ENCODE measurements at places on chromosomes 2 and 18.

- no peaks in the 10 kb centered on the region for H3K36me3 ChIP-seq
- no peak overlapping the region for H3K27ac ChIP-seq
- H3K4me3 ChIP-seq: no peak overlapping the region
- H3K4me1 ChIP-seq: peaks cover 3% of the 10 kb centered on the region
These were observed 99.2 kb downstream of the SESTD1 start for GRCh38 chr2:179165356-179166000.

- H3K36me3 ChIP-seq: no peaks in the 10 kb centered on the region
- 0 out of 2 replicates have a peak overlapping the region, but pooled peaks have one; percentile 31 for H3K27ac ChIP-seq
- DNase-seq: no peak
- H3K4me3 ChIP-seq: peak overlapping the region; percentile 75
These were observed 205 bp downstream of the TET3 start for GRCh38 chr2:73984922-73985307.

- DNase-seq: no peak
- H3K27ac ChIP-seq: no peak overlapping the region
- no peaks in the 10 kb centered on the region for H3K4me1 ChIP-seq
- H3K4me3 ChIP-seq: no peak overlapping the region
- H3K36me3 ChIP-seq: no peaks in the 10 kb centered on the region
These were observed 181.9 kb downstream of the MREG start for GRCh38 chr2:215831296-215831913.

DNA sequence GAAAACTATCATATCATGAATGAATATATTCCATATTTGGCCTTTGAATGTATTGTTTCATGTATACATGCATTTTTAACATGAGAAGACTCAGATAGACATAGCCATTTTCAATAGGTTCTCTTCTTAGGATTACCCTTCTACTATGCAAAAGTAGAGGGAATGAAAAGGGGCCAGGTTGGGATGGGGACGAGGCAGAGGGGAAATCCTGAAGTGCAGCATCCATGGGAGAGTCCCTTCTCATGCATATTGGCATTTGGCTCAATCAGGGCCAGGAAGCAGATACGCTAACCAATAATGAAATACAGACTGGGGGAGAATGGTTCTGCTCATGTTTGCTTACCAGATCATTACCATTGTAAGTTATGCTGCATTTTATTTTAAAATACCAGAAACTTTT lies 475.8 kb downstream of the STK39 start:
- H3K4me3 ChIP-seq: no peak overlapping the region
- DNase-seq: no peak
- no peaks in the 10 kb centered on the region for H3K27me3 ChIP-seq
- H3K36me3 ChIP-seq: no peaks in the 10 kb centered on the region
- no peak overlapping the region for H3K27ac ChIP-seq
- H3K4me1 ChIP-seq: no peaks in the 10 kb centered on the region

- H3K27me3 ChIP-seq: peaks cover 100% of the 10 kb centered on the region
- H3K4me3 ChIP-seq: no peak overlapping the region
- H3K27ac ChIP-seq: no peak overlapping the region
These were observed 9.7 kb upstream of the SKOR2 start for GRCh38 chr18:47260924-47261701.

- no peak for DNase-seq
- H3K36me3 ChIP-seq: no peaks in the 10 kb centered on the region
- H3K4me3 ChIP-seq: no peak overlapping the region
- no peaks in the 10 kb centered on the region for H3K4me1 ChIP-seq
- H3K27ac ChIP-seq: no peak overlapping the region
- H3K27me3 ChIP-seq: no peaks in the 10 kb centered on the region
These were observed 821.8 kb downstream of the MBD2 start for GRCh38 chr18:53402670-53403069.

DNA sequence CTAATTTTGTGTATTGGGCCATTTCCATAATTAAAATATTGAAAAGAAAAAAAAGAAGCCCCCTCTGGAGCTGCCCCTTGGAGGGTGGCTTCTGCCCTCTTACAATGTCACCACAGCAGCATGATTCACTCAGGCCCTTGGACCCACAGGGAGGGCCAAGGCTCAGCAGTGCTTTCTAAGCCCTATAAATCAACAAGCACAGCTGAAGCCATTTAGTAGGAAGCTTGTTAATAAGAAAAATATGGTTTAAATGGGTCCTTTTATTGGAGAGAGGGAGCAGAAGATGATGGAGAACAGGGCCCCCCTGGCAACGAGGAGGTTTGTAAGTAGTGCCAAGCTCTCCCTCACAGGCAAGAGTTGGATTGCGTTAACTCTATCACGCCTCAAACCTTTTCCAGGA lies 107.6 kb upstream of the FZD7 start:
- no peak for DNase-seq
- no peak overlapping the region for H3K27ac ChIP-seq
- H3K27me3 ChIP-seq: no peaks in the 10 kb centered on the region
- no peak overlapping the region for H3K4me3 ChIP-seq
- peaks cover 5% of the 10 kb centered on the region for H3K4me1 ChIP-seq

GRCh38 chr2:62038975-62039771 lies 133.7 kb downstream of the COMMD1 start:
- no peaks in the 10 kb centered on the region for H3K4me1 ChIP-seq
- no peaks in the 10 kb centered on the region for H3K27me3 ChIP-seq
- H3K36me3 ChIP-seq: no peaks in the 10 kb centered on the region
- H3K27ac ChIP-seq: no peak overlapping the region
- no peak for DNase-seq
- H3K4me3 ChIP-seq: no peak overlapping the region

GRCh38 chr2:188600536-188601210 lies 309.0 kb downstream of the GULP1 start:
- peaks cover 3% of the 10 kb centered on the region for H3K4me1 ChIP-seq
- H3K4me3 ChIP-seq: no peak overlapping the region
- no peak overlapping the region for H3K27ac ChIP-seq
- DNase-seq: no peak

DNA sequence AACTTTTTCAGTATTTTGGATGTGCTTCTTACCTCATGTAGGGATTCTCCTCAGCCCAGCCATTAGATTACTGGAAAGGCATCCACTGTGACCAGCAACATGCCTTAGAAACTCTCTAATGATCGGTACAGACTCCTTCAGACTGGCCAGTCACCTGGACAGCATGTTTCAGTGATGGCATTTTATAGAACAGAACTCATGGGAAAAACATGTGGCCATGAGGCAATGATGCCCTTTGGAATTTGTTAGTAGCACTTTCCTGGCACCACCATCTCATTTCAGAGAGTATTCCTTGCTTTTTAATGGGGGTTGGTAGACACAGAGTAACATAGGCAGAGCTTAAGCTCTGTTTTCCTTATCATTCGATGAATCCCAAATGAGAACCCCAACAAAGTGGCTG lies 72.1 kb upstream of the FAM98A start:
- H3K27me3 ChIP-seq: no peaks in the 10 kb centered on the region
- no peaks in the 10 kb centered on the region for H3K4me1 ChIP-seq
- no peak for DNase-seq
- no peak overlapping the region for H3K27ac ChIP-seq
- no peak overlapping the region for H3K4me3 ChIP-seq

DNA sequence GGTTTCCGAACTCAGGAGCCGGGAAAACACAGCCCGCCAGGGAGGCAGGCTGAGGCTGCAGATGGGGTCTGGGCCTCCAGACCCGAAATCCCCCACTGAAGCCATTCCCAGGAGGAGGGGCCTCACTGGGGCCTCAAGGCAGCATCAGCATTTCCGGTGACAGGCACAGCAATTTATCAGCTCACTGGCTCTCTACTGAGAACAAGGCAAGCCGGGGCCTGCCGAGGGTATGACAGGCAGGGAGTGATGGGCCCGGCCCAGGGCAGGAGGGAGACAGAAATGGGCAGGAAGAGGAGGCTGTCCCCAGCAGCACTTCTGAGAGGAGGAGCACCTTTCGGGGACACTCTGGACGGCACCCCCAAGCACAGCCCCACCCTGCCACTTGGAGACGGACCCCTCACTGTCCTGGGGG lies 12.5 kb downstream of the SDC1 start:
- H3K4me1 ChIP-seq: no peaks in the 10 kb centered on the region
- no peaks in the 10 kb centered on the region for H3K36me3 ChIP-seq
- DNase-seq: no peak
- H3K4me3 ChIP-seq: no peak overlapping the region
- no peak overlapping the region for H3K27ac ChIP-seq

DNA sequence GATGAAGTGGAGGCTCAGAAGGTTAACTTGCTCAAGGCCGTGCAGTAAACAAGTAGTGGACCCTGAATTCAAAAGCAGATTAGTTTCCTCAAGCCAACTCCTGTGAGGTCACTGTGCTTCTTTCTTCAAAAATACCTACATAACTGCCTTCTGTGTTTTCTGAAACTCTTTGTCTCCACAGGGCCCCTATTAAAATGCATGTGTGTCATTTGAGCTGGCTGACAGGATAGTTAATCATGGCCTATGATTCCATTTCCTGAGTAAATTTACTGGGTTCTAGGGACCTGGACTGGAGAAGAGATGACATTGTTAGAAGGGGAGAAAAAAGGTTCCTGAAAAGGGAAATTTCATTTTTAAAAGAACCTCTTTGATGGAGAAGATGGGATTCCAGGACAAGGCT lies 12.9 kb upstream of the DTNA start:
- H3K27me3 ChIP-seq: no peaks in the 10 kb centered on the region
- H3K4me1 ChIP-seq: peaks cover 9% of the 10 kb centered on the region
- no peak overlapping the region for H3K27ac ChIP-seq
- H3K4me3 ChIP-seq: no peak overlapping the region
- H3K36me3 ChIP-seq: no peaks in the 10 kb centered on the region
- DNase-seq: no peak

- H3K27ac ChIP-seq: no peak overlapping the region
- H3K4me3 ChIP-seq: no peak overlapping the region
- H3K36me3 ChIP-seq: no peaks in the 10 kb centered on the region
- no peaks in the 10 kb centered on the region for H3K27me3 ChIP-seq
These were observed 118.4 kb upstream of the NOSTRIN start for GRCh38 chr2:168683996-168684395.

DNA sequence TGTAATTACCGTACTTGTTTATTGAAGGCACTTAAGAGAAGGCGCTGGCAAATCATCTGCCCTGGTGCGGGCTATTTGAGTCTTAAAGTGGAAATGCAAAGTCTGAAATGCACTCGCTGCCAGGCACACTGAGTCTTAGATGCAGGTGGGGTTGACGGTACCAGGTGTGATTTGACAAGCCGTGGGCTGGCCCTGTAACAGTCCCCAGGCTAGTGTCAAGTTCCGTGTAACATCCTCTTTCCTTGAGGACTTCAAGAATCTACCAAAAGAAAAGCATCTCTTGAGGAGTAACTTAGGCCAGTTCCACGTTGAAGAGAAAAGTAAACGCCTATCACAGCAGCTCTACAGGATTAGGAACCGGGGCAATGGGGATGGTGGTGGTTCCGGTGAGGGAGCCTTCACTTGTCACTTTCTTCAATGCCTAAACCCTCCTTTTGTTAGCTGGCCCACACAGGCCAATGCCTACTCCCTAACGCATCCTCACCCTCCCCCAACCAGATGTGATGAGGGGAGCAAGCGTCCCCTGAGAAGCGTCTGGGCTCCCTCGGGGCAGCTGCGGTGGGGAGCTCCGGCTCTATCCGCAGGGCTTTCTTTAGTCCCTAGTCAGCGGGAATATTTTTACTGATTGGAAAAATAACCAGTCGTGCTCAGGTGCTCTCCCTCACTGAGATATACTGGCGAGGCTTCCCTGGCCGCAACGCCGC lies 1.5 kb upstream of the UGP2 start:
- H3K36me3 ChIP-seq: no peaks in the 10 kb centered on the region
- DNase-seq: no peak
- peak overlapping the region; percentile 95 for H3K4me3 ChIP-seq
- H3K27ac ChIP-seq: peak overlapping the region; percentile 60
- no peaks in the 10 kb centered on the region for H3K27me3 ChIP-seq

DNA sequence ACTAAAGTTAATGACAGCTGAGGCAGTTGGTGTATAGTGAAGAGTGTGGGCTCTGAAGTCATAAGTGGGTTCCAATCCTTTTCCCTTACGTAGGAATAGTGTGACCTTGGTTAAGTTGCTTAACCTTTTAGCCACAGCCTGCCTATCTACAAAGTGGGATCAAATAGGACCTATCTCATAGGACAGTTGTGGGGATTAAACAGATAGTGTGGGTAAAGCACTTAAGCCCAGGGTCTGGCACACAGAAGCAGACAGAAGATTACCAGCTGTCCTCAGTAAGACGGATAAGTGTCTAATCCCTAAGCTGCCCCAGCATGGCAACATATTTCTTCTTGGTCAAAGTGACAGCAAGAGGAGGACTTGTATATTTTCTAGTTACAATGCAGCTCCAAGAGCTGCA lies 28.2 kb downstream of the UBE2F start:
- H3K4me3 ChIP-seq: no peak overlapping the region
- H3K36me3 ChIP-seq: peaks cover 6% of the 10 kb centered on the region
- no peak for DNase-seq
- H3K4me1 ChIP-seq: no peaks in the 10 kb centered on the region
- H3K27me3 ChIP-seq: no peaks in the 10 kb centered on the region

DNA sequence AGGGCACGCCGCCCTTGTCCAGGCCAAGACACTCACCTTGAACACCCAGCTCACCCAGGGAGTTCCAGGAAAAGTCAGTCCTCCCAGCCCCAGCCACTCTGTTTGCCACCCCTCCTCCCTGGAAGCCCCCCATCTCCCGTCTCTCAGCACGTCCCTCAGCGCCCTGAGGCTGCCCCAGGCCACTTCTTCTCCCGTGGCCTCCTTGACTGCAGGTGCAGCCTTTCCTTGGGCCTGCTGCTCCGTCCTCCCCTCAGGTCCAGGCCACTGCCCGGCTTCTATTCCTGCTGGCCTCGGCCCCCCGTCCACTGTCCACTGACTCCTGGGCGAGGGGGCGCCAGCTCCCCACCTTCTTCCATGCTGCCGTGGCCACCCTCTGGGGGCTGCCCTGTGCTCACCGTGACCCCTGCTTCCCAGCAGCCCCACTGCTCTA lies 239.1 kb downstream of the HDAC4 start:
- DNase-seq: no peak
- H3K36me3 ChIP-seq: peaks cover 6% of the 10 kb centered on the region
- H3K4me1 ChIP-seq: no peaks in the 10 kb centered on the region
- no peak overlapping the region for H3K27ac ChIP-seq
- no peaks in the 10 kb centered on the region for H3K27me3 ChIP-seq

- H3K4me1 ChIP-seq: no peaks in the 10 kb centered on the region
- no peak for DNase-seq
- no peak overlapping the region for H3K4me3 ChIP-seq
- no peaks in the 10 kb centered on the region for H3K27me3 ChIP-seq
These were observed 594.6 kb downstream of the SLC4A3 start for GRCh38 chr2:220221992-220222391.

GRCh38 chr2:241263061-241263460 lies 52.4 kb downstream of the HDLBP start:
- H3K4me1 ChIP-seq: no peaks in the 10 kb centered on the region
- peaks cover 32% of the 10 kb centered on the region for H3K36me3 ChIP-seq
- no peak for DNase-seq
- H3K27ac ChIP-seq: no peak overlapping the region

DNA sequence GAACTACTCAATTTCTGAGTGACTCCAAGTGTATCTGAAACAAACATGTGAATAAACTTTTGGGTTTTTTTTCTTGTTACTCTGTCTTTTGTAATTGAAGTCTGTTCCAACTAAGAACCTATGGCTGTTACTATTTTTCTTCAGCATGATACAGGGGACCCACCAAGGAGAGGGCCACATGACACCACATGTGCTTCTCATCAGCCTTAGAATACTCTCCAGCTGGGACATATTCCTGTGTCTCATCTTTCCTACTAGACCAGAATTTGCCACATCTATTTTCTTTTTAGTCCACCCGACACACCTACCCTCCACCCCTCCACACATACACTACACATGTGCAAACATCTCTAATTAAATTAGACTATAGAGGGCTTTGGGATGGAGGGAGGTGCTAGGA lies 191.7 kb upstream of the NDUFV2 start:
- no peaks in the 10 kb centered on the region for H3K27me3 ChIP-seq
- no peaks in the 10 kb centered on the region for H3K36me3 ChIP-seq
- no peak overlapping the region for H3K27ac ChIP-seq
- no peak for DNase-seq
